ENCODE measurements at places on chromosomes 5 and 9. TPM values are rescaled to one million over a fixed set of nuclear protein-coding genes. Genes with fewer than 3 reads are reported as not detected.
A peak's percentile ranks its signal among the peaks of the same experiment; 100 is the strongest.

- H3K4me1 ChIP-seq, result no peaks in the 10 kb centered on the region
- H3K4me3 ChIP-seq, result no peak overlapping the region
- no peak overlapping the region for H3K27ac ChIP-seq
- H3K36me3 ChIP-seq, result no peaks in the 10 kb centered on the region
- no peak for DNase-seq
These were observed 48.4 kb downstream of the SLC1A1 start for GRCh38 chr9:4538621-4539020.

DNA sequence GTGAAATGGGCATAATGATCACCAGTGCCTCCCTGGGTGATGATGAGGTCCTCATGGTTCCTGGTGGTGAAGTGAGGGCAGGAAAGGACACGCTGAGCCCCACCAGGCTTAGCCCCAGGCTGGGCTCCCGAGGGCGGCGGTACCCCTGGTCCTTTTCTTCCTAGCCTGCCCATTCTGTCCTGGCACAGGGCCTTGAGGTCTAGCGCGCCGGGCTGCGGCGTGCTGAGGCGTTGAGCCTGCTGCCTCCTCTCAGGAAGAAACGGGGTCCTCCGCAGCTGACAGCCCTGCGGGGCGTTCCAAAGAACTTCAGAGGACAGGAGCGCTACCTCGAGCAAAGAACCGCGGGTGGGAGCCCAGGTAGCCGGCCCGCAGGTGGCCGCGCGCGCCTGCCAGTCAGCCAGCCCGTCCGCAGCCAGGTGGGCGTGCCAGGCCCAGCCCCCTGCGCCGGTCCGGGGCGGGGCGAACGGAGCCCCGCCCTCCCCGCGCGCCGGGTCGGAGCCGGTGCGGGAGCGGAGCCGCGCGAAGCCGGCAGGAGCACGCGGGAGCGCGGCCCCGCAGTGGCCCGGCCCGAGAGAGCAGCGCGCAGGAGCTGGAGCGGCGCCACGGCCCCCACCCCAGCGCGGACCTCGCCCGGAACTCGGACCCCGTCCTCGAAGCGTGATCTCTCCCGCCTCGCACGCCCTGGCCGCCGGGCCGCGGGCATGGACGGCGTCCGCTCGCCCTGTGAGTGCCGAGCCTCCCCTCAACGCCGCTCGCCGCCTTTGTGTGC is at the start of gene WNK2:
WNK2 (plus strand) TSS at position 477 of the 769 bp plus-strand sequence. CDS start 791 bp downstream, outside the sequence.
- no peaks in the 10 kb centered on the region for H3K27me3 ChIP-seq
- peak within 1 kb of the TSS; percentile 53 for H3K4me3 ChIP-seq
- H3K4me1 ChIP-seq, result peaks cover 64% of the 10 kb centered on the region
- H3K36me3 ChIP-seq, result no peaks in the 10 kb centered on the region

Gene ARSK
- 6.2 TPM for total RNA-seq

DNA sequence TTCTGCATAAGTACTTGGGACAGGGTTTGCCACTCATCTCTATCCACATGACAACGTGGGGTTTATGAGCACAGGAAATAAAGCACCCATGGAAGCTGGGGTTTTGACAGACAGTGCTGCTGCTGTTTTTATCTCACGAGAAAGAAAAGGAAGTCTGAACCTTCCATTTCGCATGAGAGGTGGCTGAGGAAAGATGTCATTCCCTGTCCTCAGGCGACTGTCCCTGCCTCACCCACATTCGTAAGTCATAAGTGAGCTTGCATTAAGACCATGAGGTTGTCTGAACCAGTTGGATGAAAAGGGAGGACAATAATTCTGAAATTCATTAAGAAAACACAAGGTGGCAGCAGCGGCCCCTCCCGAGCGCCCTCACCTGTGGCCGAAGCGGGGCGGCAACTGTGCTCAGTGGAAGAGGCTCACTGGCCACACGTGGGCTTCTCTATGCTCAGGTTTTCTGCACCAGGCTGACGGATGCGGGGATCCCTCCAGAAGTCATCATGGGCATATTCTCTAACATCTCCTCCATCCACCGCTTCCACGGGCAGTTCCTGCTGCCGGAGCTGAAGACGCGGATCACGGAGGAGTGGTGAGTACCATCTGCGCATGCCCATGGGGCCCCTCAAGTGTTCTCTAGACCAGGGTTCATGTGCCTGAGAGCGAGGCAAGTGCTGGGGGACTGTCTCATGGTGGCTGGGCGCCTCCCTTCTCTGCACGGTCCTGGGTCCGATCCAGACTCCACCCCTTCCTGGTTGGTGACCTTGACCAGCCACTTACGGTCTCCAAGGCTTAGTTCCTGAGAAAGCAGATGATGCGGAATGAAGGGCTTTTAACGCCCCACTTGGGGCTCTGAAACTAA is 54.7 kb upstream of the SUSD3 start:
- no peak overlapping the region for H3K4me3 ChIP-seq
- peak; percentile 70 for DNase-seq
- H3K27me3 ChIP-seq, result no peaks in the 10 kb centered on the region
- no peak overlapping the region for H3K27ac ChIP-seq

DNA sequence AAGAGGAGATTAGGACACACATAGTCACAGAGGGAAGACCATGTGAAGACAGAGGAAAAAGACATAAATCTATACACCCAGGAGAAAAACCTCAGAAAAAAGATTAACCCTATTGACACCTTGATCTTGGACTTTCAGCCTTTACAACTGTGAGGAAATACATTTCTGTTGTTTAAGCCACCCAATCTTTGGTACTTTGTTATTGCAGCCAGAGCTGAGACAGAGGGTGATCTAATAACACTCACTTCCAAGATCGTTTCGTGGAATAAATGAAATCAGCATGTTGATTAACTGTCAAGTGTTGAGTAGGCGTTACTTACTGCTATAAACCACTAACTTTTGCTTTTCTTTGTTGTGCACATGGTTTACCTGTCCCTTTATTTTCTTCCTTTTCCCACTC is 361.2 kb upstream of the RIOK2 start:
- H3K27me3 ChIP-seq, result no peaks in the 10 kb centered on the region
- H3K4me1 ChIP-seq, result no peaks in the 10 kb centered on the region
- H3K4me3 ChIP-seq, result no peak overlapping the region

GRCh38 chr5:172427202-172427601 is 27.1 kb downstream of the SH3PXD2B start:
- peaks cover 16% of the 10 kb centered on the region for H3K4me1 ChIP-seq
- no peaks in the 10 kb centered on the region for H3K36me3 ChIP-seq
- H3K27me3 ChIP-seq, result no peaks in the 10 kb centered on the region
- no peak overlapping the region for H3K27ac ChIP-seq
- DNase-seq, result no peak

- no peaks in the 10 kb centered on the region for H3K36me3 ChIP-seq
- DNase-seq, result peak; percentile 46
- peaks cover 58% of the 10 kb centered on the region for H3K4me1 ChIP-seq
- H3K27me3 ChIP-seq, result no peaks in the 10 kb centered on the region
- H3K27ac ChIP-seq, result peak overlapping the region; percentile 27
- no peak overlapping the region for H3K4me3 ChIP-seq
These were observed 18.1 kb downstream of the OLFML2A start for GRCh38 chr9:124794902-124795491.

DNA sequence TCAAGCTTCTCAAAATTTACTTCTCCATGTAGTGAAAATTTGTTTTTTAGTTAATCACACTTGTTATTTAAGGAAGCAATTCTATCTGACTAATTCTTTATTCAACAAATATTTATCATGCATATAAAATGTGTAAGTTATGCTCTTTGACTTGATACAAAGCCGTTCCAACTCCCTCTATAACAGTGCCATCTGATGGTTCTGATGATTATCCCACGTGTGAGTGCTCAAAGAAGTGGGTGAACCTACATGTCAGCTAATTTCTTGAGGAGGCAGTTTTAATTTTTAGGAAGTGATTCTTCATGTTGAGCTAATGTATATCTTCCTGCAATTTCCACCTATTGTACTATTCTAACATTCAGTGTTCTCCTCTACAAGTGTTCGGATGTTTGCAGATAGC is 88.8 kb upstream of the BRINP1 start:
- H3K4me3 ChIP-seq, result no peak overlapping the region
- no peaks in the 10 kb centered on the region for H3K27me3 ChIP-seq
- no peaks in the 10 kb centered on the region for H3K36me3 ChIP-seq
- no peak for DNase-seq
- H3K4me1 ChIP-seq, result no peaks in the 10 kb centered on the region
- H3K27ac ChIP-seq, result no peak overlapping the region

Gene OTULINL
- total RNA-seq, result 3.3 TPM

GRCh38 chr5:142159354-142159753 is 50.8 kb downstream of the NDFIP1 start:
- no peaks in the 10 kb centered on the region for H3K36me3 ChIP-seq
- H3K4me1 ChIP-seq, result no peaks in the 10 kb centered on the region
- no peak overlapping the region for H3K27ac ChIP-seq
- DNase-seq, result no peak
- no peak overlapping the region for H3K4me3 ChIP-seq

Gene GFI1B
- total RNA-seq, result not detected

GRCh38 chr5:129135633-129136032 is 41.1 kb downstream of the ISOC1 start:
- H3K4me3 ChIP-seq, result no peak overlapping the region
- H3K27ac ChIP-seq, result no peak overlapping the region
- no peaks in the 10 kb centered on the region for H3K36me3 ChIP-seq

DNA sequence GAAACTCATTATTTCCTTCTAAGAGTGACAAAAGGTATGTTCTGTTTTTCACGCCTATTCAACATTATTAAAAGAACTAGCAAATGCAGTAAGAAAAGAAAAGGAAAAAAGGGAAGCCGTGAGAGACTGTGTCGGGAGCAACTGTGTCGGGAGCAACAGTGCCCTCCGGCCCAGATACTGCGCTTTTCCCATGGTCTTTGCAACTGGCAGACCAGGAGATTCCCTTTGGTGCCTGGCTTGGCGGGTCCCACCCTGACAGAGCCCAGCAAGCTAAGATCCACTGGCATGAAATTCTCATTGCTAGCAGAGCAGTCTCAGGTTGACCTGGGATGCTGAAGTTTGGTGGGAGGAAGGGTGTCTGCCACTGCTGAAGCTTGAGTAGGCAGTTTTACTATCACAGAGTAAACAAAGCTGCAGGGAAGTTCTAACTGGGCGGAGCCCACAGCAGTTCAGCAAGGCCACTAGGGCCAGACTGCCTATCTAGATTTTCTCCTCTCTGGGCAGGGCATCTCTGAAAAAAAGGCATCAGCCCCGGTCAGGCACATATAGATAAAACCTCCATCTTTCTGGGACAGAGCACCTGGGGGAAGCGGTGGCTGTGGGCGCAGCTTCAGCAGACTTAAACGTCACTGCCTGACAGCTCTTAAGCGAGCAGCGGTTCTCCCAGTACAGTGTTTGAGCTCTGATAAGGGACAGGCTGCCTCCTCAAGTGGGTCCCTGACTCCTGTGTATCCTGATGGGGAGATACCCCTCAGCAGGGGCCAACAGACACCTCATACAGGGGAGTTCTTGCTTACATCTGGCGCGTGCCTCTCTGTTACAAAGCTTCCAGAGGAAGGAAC is 1237.4 kb upstream of the CDH18 start:
- DNase-seq, result no peak
- H3K27me3 ChIP-seq, result no peaks in the 10 kb centered on the region
- H3K36me3 ChIP-seq, result no peaks in the 10 kb centered on the region
- no peak overlapping the region for H3K4me3 ChIP-seq

GRCh38 chr9:9792144-9792857 is 820.5 kb downstream of the PTPRD start:
- H3K4me1 ChIP-seq, result no peaks in the 10 kb centered on the region
- H3K27me3 ChIP-seq, result no peaks in the 10 kb centered on the region
- no peaks in the 10 kb centered on the region for H3K36me3 ChIP-seq

Gene KIF12
- total RNA-seq, result 249 TPM

DNA sequence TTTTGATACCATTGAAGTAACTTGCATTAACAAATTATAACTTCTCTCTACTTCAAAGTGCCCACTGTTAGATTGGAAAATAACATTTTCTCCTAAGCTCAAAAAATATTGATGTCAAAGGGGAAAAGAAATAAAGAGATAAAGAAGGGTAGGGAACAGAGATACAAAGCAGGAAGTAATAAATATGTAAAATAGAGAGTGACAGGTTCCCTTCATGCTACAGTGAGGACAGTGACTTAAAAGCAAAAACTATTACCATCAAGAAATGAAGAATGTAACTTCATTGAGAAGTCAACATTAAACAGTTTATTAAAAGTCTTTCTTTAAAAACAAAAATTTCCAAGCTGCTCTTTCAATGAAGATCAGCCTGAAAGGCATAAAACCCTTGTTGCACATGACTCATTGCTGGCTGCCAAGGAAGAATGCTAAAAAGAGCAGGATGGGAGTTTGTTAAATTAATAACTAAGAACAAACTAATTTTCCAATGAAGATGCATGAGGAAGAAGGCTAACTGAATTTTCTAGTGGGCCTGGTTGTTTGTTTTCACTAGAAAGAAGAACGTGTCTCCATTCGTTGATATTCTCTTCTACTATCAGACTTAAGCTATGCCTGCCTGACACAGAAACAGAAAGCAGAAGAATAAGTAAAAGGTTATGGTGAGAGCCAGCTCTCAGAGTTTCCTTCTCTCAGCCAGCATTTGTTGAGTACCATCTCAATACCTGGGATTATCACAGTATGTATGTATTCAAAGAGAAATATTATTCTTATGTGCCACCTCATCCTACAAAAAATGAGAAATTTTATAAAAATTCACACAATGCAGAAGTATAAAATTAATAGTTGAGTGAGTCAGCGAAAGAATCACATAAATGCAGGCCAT is 197.8 kb upstream of the NREP start:
- H3K36me3 ChIP-seq, result no peaks in the 10 kb centered on the region
- H3K4me1 ChIP-seq, result no peaks in the 10 kb centered on the region
- H3K27ac ChIP-seq, result no peak overlapping the region
- DNase-seq, result no peak
- no peak overlapping the region for H3K4me3 ChIP-seq

DNA sequence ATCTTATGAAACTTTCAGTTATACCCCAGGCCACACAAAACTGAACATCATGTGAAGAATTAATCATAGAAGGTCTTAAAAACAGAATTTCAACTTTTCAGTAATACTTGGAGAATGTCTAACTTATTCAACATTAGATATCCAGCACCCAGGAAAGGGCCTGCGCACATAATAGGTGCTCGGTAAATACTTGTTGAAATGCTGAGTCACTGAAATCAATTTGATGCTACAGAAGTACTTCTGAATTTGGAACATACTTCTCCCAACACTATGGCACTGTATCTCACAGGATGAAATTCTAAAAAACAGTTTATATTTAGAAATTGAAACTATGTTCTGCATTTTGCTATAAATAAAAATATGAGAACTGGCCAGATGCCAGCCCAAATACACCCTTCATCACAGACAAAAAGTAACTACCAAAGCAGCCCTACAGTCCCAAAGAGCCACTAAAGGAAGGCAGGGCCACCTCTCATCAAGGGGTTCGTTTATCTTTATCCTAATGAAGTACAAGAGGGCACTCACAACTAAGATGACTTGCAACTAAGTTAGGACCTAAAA is 26.5 kb downstream of the MRPS27 start:
- no peaks in the 10 kb centered on the region for H3K36me3 ChIP-seq
- DNase-seq, result no peak
- no peak overlapping the region for H3K4me3 ChIP-seq
- no peaks in the 10 kb centered on the region for H3K4me1 ChIP-seq
- no peak overlapping the region for H3K27ac ChIP-seq
- H3K27me3 ChIP-seq, result no peaks in the 10 kb centered on the region

GRCh38 chr9:87527211-87527916 is 29.7 kb downstream of the DAPK1 start:
- no peak overlapping the region for H3K27ac ChIP-seq
- H3K4me1 ChIP-seq, result peaks cover 26% of the 10 kb centered on the region
- H3K36me3 ChIP-seq, result no peaks in the 10 kb centered on the region
- no peak overlapping the region for H3K4me3 ChIP-seq

- H3K27ac ChIP-seq, result no peak overlapping the region
- no peaks in the 10 kb centered on the region for H3K27me3 ChIP-seq
- no peaks in the 10 kb centered on the region for H3K36me3 ChIP-seq
These were observed 26.3 kb upstream of the FBP1 start for GRCh38 chr9:94665613-94666012.

Gene TAF11L10
- not detected for total RNA-seq
